COR-L47 (cell line): ENCODE measurements at places on chromosomes 12 and 14.

DNA sequence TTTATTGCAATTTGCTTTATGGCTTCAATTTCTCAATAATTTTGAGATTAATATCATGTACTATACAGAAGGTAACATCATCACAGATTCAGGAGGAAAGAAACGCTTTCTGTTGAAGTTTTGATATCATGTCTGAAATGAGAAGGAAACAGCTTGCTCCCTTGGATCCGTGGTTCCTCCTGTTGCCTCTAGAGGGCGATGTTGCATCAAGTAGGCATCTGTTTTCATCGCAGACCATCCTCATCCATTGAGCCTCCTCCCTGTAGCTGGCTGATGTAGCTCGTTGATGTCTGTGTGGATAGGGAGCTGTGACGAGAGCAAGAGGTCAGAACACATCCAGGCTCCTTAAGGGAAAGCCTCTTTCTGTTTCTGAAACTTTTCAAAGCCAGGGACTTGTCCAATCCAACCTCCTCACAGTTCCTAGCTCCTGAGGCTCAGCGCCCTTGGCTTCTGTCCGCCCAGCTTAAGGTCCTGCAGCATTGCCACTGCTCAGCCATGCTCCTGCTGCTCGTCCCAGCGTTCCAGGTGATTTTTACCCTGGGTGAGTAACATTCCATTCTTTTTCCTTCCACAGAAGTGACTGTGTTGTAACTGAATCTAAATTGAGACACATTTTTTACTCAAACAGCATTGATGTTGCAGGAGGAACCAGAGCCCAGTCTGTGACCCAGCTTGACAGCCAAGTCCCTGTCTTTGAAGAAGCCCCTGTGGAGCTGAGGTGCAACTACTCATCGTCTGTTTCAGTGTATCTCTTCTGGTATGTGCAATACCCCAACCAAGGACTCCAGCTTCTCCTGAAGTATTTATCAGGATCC, 304.8 kb upstream of the OR4E1 start:
- no peak for DNase-seq

- DNase-seq: no peak
These were observed 11.8 kb downstream of the TMCC3 start for GRCh38 chr12:94638521-94638920.

DNA sequence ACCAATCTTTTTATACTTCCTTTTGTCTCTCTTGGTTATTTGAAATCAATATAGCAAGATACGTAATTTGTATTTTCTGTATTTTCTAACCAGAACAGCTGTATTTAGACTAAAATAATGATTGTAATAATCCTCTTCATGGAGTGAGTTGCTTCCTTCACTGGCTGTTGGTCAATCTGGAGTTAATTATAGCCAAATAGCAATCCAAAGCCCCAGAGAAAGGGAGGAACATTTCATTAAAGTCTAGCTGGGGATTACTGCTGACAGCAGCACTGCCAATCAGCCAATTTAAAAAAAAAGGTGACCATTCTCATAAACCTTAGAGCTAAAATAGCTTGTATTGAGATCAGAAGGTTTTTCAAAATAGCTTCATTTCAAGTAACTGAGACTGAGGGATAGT, 118.0 kb downstream of the TRHDE start:
- DNase-seq: no peak

DNA sequence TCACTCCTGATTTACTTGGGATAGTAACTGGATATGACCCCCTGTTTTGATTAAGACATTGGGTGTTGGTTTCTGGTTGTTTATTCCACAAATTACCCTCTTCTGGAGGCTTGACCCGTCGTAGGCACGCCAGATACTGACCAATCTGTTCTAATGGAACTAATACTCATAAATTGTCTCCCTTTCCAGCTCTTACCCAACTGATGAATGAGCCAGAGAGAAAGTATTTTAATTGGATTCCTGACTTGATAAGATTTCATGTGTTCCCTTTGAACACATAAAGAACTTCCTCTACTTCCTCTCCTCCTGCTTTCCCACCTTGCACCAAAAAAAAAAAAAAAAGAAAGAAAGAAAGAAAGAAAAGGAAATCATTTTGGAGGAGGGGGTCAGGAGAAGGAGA, 340.9 kb downstream of the PCNX1 start:
- no peak for DNase-seq

DNA sequence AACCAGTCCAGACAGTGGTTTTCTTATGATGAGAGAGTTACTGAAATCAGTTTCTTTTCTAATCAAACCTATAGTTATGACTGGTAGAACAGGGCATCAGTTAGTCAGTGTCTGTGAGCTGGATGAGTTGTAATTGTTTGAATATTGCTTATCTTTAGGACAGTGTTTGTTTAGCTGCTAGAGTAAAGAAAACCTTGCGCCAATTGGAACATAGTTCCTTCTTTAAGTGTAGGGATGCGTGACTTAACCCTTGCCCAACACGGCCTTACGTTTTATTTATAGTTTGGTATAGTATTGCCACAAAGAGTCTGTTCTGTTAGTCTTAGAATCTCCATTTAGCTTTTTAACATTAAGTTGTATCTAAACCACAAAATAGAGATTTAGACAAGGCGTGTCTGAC, 572.6 kb downstream of the SLC16A7 start:
- no peak for DNase-seq

DNA sequence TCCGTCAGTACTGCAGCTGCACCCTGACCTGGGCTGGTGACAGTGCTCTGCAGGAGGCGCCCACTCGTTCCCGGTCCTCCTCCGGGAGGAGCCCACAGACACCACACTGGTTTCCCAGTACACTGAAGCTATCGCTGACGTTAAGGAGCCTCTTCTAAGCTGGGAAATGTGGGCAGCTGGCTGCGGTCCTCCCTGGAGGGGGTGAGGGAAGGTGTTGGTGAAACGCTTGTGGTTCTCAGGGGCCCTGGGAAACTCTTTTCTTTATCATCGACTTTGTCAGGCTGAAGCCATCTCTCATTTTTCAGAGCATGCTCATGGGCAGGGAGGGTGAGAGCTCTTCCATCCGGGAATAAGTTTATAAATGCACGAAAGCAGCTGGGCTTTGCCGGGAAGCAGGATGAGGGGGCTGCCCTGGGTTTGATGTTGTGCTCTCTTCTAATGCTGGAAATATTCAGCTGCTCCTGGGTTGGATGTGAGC, 176.0 kb downstream of the CHST11 start:
- no peak for DNase-seq

GRCh38 chr12:76455582-76456345, 103.8 kb downstream of the OSBPL8 start:
- peak; percentile 58 for DNase-seq

GRCh38 chr12:103824290-103824689, 16.7 kb downstream of the NT5DC3 start:
- DNase-seq: no peak

DNA sequence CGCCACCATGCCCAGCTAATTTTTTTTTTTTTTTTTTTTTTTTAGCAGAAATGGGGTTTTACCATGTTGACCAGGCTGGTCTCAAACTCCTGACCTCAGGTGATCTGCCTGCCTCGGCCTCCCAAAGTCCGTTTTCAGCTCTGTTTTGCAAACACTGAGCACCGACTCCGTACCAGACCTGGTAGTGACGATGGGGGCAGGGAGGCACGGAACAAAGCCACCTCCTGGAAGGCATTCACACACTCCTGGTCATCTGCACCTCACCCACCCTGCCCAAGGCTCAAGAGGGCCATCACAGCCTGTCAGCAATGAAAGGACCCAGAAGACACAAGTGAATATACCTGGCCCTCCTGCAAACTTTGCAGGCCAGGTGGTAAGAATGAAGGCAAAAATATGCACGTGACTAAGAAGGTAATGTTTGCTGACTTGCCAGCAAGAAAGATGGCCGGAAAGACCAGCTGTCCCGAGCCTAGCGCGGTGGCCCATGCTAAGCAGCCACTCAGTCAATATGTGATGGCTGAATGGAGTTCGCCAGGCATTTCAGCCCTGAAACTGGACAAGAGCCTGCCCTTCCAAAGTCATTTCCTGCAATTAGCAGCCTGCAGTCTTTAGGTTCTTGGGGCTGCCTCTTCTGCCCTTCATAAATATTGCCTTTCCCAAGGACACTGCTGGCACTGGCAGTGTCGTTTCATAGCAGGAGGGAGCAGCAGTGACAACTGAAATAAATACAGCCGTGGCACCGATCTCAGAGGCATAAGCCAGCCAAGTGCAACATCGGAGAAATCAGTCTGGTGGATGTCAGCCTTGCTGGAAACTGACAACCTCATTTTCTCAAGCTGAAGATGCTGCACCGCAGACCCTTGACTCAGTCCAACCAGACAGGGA, 17.6 kb downstream of the MMAB start:
- no peak for DNase-seq

DNA sequence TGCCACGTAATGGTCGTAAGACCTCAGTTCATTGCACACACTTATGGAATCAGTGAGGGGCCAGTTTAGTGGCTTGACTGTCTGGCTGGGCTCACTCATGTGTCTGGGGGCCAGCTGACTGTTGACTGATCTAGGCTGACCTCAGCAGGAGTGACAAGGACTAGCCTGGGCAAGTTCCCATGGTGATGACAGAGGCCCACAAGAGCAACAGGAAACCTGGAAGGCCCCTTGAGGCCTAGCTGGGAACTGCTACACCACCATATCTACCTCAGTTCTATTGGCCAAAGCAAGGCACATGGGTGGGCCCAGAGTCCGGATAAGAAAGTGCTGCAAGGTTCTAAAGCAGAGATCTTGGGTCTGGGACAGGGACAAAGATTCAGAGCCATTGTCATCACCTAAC, 21.3 kb upstream of the RFLNA start:
- no peak for DNase-seq

- peak; percentile 75 for DNase-seq
These were observed 1.8 kb downstream of the SMIM41 start for GRCh38 chr12:52081263-52081733.

GRCh38 chr12:51855586-51856428, 7.3 kb upstream of the FIGNL2 start:
- no peak for DNase-seq

DNA sequence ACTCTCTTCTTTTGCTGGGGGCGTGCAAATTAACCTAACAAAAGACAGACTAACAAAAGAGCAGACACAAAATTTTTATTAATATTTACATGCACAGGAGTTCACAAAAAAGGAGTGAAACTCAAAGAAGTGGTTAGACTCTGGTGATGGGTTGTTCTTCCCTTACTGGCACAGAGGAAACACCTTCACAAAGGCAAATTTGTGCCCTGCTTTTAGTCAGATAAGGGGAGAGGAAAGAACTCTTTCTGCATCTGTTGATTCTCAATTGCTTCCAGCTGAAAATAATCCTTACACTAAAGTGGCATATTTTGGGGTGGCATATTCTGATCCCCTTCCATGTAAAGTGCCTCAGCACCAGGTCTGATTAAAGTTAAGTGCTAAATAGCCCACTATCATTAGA, 190.2 kb upstream of the AMIGO2 start:
- DNase-seq: no peak
